ENCODE measurements at places on chromosomes 2 and 18. TPM values are rescaled to one million over a fixed set of nuclear protein-coding genes. Genes with fewer than 3 reads are reported as not detected.

The FEV gene
- total RNA-seq, result not detected

The REG3G gene
- not detected for total RNA-seq

The AKAIN1 gene
- not detected for total RNA-seq

The RSAD2 gene
- 3.8 TPM for total RNA-seq

The MREG gene
- total RNA-seq, result 0.67 TPM

The RAPGEF4 gene
- 6.2 TPM for total RNA-seq

The INPP1 gene
- 23.4 TPM for total RNA-seq

The IL18RAP gene
- total RNA-seq, result 1.9 TPM

The DSG2 gene
- 2.6 TPM for total RNA-seq

The FOXI3 gene
- not detected for total RNA-seq

The ALPI gene
- not detected for total RNA-seq

The RAMP1 gene
- total RNA-seq, result 114 TPM

The GKN2 gene
- total RNA-seq, result not detected

The ARHGEF4 gene
- total RNA-seq, result 14.7 TPM

The FIGN gene
- 23.6 TPM for total RNA-seq

The CHRNG gene
- not detected for total RNA-seq

The SLC40A1 gene
- 43.8 TPM for total RNA-seq

The ERMN gene
- total RNA-seq, result 0.52 TPM

The LYG1 gene
- total RNA-seq, result 0.97 TPM

The TRIM43 gene
- not detected for total RNA-seq

The FRZB gene
- 5.4 TPM for total RNA-seq

The OTOF gene
- total RNA-seq, result 0.29 TPM

The BOK gene
- 20.1 TPM for total RNA-seq

The GCC2 gene
- total RNA-seq, result 35.8 TPM

The ANKRD30BL gene
- total RNA-seq, result 0.14 TPM

The RELCH gene
- 24.9 TPM for total RNA-seq

The NOTO gene
- total RNA-seq, result not detected

The MSTN gene
- total RNA-seq, result 1.8 TPM

The CROCC2 gene
- total RNA-seq, result 0.09 TPM

The SLC38A11 gene
- total RNA-seq, result 1.3 TPM

The CAPN14 gene
- 0.14 TPM for total RNA-seq

The ST3GAL5 gene
- total RNA-seq, result 23.5 TPM
